Endothelial cell of umbilical vein (primary cell): ENCODE measurements at places on chromosomes 7 and 10. TPM values are rescaled to one million over a fixed set of nuclear protein-coding genes. Genes with fewer than 3 reads are reported as not detected.

GRCh38 chr10:22363305-22363704, 18.0 kb downstream of the SPAG6 start:
- peaks cover 2% of the 10 kb centered on the region for H3K4me1 ChIP-seq
- H3K4me3 ChIP-seq: no peak overlapping the region
- DNase-seq: no peak
- no peaks in the 10 kb centered on the region for H3K27me3 ChIP-seq
- no peak overlapping the region for H3K27ac ChIP-seq

DNA sequence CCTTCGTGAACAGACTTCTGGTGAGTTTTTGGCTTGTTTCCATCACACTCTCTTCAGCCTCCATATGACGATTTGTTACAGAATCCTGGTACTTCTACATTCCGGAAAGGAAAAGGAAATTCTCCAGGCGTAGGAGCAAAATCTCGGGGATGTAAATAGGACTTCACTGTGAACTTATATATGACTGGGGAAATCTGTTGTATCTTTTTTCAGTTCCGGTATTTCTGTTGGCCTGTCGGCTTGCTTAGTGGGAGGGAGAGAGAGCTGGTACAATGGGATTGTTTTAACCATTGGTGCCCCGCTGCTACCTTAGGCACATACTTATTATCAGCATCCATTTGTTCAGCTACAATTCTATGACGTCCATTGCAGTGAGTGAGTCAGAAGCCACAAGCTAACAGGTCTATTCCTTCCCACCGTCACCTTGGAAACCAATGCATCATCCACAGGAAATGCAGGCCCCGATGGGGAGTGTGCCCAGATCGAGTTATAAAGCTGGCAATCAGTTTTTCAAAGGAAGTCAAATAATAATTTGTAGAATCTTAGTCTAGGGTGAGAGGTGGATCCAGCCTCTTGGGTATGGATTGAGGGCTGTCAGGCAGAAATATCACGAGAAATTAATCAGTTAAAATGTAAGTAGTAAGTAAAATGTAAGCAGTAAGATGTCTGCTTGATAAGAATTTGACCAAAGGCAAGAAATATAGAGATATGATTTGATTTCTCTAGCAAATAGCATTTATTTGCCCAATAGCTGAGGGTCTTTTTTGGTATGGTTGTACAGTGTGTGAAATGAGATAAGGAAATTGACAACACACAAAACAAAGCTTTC, 92.0 kb upstream of the MKLN1 start:
- H3K27me3 ChIP-seq: no peaks in the 10 kb centered on the region
- no peak overlapping the region for H3K4me3 ChIP-seq
- peak overlapping the region; percentile 95 for H3K27ac ChIP-seq
- peak; percentile 96 for DNase-seq
- peaks cover 33% of the 10 kb centered on the region for H3K4me1 ChIP-seq

GRCh38 chr10:126175641-126176262, 212.5 kb downstream of the ADAM12 start:
- DNase-seq: no peak
- H3K27me3 ChIP-seq: no peaks in the 10 kb centered on the region
- no peaks in the 10 kb centered on the region for H3K36me3 ChIP-seq
- no peaks in the 10 kb centered on the region for H3K4me1 ChIP-seq

- peak; percentile 29 for DNase-seq
- no peaks in the 10 kb centered on the region for H3K27me3 ChIP-seq
- H3K4me1 ChIP-seq: no peaks in the 10 kb centered on the region
- H3K4me3 ChIP-seq: peak overlapping the region; percentile 28
These were observed 54.4 kb downstream of the MCMBP start for GRCh38 chr10:119817991-119818888.

DNA sequence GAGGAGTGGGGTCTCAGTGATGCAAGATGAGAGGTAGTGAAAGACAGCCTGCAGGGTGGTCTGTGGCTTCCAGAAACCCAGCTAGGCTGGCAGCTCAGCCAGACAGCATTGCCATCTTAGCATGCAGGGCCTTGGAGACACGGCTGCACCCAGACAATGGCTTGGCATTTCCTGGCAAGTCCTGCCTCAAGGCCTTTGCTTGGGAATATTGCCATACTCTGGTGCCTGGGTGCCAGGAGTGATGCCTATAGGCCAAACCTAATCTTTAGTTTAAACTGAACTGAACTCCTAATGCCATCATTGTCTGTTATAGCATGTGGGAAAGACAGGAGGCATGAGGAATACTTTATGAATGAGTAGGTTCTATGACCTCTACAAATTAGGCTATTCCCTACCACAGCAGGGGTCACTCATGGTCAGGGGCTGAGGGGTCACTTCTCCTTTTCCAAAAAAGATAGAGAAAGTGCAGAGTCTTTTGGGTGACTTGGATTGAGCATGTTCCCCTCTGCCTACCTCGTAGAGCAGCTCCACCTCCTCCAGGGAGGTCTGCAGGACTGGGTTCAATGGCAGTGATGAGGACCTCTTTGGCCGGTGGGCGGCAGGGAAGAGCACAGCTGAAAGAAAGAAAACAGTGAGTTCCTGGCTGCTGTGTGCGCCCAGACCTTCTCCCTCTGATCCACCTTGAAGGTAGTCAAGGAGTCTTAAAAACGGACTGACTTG, 8.8 kb upstream of the SLC13A4 start:
- no peaks in the 10 kb centered on the region for H3K4me1 ChIP-seq
- no peaks in the 10 kb centered on the region for H3K36me3 ChIP-seq
- H3K4me3 ChIP-seq: no peak overlapping the region

DNA sequence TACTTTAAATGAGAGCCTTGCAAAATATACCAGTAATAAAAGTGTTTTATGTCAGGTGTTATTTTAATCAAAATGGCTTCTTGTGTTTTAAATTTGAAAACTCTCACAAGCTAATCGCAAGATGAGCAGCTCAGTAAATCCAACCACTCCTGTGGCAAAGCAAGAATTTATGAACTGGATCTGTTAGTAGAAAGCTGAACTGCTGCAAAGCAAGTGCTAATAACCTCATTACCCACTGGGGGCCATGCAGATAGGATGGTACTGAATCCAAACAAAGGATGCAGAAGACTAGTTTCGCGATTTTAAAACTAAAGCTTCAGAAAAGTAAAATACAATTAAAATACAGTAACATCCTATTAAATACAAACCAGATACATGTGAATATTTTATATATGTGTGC, 468.0 kb downstream of the PARD3 start:
- H3K27ac ChIP-seq: no peak overlapping the region
- DNase-seq: no peak
- H3K27me3 ChIP-seq: no peaks in the 10 kb centered on the region
- H3K4me3 ChIP-seq: no peak overlapping the region
- peaks cover 24% of the 10 kb centered on the region for H3K4me1 ChIP-seq

Gene ANKRD16
- total RNA-seq: 4.4 and 6.9 TPM in 2 replicates

Gene ARHGAP22
- total RNA-seq: 48.6 and 50.3 TPM in 2 replicates

Gene TMEM72
- not detected in 2 replicates for total RNA-seq

Gene C10orf53
- not detected in 2 replicates for total RNA-seq
